Hippocampal formation (tissue), 2 donors: ENCODE measurements at places on chromosomes 7 and 10.

- DNase-seq = no peak
These were observed 482.0 kb upstream of the PCDH15 start for GRCh38 chr10:55283031-55283430.

DNA sequence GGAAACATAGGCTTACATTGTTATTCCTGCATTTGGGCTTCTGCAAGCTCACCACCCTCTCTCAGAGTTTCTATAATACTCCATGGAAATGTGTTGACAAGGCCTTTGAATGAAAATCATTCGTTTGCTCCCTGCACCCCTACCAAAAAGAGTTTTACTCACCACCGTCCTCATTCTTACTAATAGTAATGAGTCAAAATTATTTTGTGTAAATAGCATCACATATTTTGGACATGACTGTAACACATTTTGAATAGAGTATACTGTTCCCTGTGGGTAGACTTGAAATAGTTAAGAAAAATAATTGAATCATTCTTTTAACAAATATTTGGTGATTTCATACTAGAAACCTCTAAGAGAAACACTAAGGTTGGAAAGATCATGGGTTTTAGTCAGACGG, 84.6 kb downstream of the AKAP9 start:
- no peak for DNase-seq

DNA sequence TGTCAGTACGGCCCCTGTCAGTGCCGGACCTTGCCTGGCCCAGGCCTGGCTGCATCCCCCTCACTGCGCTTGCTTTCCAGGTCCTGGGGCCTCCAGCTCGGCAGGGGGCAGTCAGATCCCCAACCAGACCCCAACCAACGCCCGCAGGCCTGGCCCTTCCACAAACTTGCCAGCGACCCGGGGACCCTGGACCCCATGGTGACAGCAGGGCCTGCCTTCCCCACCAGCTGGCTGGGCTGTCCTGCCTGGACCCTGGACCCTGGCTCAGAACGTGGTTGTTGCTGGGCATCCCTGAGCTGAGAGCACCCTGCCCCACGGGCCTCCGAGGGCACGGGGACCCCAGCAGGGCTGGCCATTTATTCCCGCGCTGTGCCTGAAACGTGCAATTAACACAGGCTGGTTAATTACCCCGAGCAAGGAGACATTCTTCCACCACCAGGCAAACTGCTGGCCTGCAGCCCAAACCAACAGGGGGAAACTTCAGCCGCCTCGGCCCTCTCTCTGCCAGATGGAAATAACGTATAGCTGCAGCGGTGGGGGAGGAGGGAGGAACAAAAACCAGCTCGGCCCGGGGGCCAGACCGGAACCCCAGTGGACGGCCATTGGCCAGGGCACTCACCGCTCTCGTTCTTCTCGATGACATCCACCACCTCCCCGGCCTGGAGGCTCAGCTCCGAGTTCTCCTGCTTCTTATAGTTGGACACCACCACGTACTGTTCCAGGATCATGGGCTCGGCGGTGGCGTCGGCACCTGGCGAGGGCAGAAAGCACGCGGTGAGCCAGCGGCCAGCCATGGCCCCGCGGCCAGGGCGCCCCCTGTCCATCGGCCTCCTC, 167.1 kb downstream of the NEURL1 start:
- no peak for DNase-seq

GRCh38 chr7:80740778-80741545, 102.5 kb downstream of the CD36 start:
- DNase-seq = no peak

DNA sequence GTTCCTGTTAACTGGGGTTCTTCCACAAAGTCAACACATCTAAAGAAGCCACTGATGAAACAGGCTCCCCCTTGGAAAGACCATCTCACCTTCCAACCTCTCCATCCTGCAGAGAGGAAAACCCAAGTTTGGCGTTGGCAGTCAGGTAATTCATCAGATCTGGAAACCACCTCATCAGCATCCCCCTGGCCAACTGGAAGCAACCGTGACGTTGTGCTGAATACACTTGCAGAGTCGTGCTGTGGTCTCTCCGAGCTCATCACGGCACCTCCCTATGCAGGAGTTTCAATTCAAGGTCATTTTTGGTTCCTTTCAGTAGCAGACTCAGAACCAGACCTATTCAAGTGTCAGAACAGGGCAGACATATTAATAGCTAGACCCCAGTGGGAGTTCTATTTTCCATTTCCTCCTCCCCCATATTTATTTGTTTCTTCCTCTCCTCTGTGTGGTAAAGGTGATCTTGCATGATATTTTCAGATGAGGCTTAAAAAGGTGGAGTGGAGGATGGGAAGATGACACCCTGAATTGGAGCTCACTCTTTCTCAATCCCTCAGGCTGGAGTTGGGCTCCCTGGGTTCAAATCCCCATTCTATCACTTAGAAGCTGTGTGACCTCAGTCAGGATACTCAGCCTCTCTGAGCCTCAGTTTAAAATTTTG, 149.1 kb upstream of the ADO start:
- DNase-seq = no peak

DNA sequence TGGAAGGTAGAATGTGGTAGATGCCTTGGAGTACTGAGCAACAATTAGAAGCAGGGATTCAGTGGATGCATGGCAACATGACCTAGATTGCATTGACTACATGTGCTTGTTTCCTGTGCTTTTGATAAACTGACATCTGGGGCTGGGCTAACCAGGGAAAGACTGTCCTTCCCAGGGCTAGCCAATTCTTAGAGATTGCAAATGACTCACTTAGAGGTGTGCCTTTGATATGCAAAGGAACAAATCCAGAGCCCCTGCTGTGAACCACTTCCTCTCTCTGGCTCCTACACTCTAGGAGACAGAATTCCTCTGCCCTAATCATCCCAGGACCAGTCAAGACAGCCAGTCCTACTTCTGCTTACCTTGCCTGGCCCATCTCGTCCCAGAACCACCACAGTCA, 651.5 kb downstream of the LRMDA start:
- DNase-seq = no peak

DNA sequence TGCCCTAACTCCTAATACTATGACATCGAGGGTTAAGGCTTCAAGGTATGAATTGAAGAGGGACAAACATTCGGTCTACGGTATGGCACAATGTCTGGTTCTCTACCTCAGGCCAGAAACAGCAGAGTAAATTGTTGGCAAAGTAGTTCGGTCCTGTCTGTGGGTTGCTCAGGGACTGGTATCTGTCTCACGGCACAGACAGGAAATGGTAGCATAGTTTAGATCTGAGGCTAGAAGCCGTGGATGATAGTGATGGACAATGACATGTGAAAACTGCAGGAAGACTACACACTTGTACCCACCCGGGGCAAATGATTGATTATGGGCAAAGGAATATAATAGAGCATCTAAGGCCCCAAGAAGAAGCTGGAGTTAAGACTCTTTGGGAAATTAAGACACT, 106.2 kb downstream of the TWIST1 start:
- DNase-seq = no peak

DNA sequence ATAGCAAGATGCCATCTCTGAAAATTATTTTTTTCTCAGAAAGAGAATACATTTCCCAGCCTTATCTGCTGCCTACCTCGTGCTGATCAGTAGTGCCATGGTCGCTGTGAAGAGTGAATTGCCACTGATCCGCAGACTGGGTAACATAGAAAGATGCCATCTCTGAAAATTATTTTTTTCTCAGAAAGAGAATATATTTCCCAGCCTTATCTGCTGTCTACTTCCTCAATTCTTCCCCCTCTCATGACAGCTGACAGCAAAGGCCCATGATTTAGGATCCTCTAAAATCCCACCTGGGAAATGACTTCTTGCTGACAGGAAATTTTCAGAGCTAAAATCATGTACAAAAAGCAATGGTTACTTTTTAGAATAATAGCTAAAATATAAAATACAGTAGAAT, 92.5 kb upstream of the AHR start:
- no peak for DNase-seq

DNA sequence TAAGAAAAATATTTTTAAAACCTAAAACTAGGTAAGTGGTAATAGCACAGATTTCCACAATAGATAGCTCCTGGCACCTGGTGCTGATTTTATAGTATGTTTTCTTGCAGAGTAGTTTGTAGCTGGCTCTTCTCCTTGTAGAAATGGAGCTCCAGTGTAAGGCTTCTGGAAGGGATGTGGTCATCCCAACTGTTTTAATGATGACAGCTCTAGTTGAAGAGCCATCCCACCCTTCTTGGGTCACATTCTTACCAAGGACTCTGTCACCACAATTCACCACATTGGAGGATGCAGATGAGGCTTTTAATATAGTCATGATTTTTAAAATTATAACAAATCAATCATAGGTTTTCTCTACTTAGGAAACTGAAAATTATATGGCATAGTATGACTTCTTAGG, 31.0 kb downstream of the TES start:
- DNase-seq = no peak

DNA sequence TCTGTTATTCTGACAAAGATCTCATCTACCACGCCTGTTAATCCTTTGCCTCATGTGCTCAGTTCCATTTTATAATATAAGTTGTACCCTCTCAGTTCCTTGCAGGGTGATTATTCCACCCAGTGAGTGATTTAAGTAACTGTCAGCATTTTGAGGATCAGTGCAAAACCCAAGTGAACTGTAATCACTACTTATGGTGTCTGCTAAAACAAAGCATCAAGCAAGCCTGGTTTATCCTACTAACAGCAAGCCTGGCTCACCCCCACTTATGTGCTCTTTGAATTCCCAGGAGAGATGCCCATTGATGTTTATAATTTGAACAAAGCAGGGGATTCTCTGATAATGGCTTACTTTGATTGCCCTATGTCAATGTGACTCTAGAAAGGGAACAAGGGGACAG, 186.8 kb upstream of the LRGUK start:
- no peak for DNase-seq

- no peak for DNase-seq
These were observed 1.8 kb upstream of the CEP41 start for GRCh38 chr7:130442601-130443000.

DNA sequence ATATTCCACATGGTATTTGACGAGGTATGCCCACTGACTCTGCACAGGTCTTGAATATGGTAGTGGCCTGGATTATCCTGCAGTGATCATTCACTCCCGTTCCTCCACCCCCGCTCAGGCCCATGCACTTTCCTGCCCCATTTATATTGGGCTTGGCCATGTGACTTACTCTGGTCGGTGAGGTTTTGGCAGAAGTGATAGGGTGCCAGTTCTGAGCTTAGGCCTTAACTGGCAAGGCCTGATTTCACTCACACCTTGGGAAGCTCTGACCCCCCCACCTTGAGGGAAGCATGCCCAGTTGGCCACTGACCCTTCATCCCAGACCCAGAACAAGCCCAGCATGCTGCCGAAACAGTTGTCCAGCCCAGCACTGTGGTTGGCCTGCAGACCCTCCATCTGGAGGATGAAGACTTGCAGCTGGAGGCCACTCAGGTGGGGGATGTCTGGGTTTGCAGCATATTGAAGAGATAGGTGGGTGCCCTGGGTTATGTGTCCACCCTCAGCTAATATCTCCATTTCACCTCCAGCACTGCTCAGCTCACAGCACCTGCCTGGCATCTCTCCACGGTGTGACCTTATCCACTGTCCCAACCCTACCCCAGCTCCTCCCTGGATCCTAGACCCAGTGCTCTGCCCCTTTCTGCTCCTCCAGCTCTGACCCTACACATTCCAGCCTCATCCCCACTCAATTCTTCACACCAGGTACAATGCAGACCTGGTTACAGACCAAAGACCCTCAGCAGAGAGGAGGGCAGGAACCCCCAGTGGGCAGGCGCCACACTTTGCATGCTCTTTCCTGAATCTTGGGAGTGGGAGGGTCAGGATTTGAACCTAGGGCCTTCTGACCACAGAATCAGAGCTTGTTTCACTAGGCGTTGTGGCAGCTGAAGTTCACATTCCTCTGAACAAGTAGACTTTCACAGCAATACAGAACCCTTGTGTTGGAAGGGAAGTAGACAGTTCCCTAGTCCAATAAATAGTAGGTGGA, 138.1 kb upstream of the CHST15 start:
- DNase-seq = no peak

DNA sequence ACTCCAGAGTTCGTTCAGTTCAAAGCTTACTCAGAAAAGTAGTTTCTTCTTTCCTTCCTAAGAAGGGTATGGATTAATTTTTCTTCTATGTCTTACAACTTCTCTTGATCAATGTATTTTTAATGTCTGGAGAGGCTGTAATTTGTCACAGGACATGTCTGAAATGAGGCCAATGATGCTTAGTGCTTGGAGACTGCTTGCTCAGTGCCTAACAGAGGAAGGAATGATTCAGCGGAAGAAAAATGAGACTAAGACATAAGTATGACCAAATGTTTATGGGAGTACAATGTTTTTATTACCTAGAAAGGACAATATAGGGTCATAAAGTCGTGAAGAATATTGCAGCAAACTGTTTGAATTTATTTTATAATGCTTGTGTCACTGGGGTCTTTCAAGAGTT, 43.3 kb downstream of the GPR37 start:
- no peak for DNase-seq

GRCh38 chr7:50589364-50589763, 24.2 kb upstream of the DDC start:
- DNase-seq = no peak

GRCh38 chr10:29908962-29909361, 150.4 kb downstream of the JCAD start:
- DNase-seq = no peak

DNA sequence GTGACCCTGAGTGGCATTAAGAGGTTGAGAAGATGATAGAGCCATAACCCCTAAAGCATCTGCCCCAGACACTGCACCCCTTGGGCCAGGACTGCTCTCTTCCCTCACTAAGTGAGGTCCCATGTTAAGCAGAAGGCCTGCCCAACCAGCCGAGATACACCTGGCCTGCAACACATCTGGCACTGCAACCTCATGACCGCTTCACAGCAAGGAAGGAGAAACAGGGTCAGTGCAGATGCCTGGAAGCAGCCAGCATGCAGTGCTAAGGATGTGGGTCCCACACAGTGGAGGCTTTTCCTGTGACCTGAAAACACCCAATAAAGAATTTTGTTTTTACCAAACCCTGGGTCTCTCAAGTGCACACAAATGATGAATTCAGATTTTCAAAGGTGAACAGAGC, 7.4 kb downstream of the NOD1 start:
- DNase-seq = no peak

GRCh38 chr10:117136391-117136975, 1.6 kb downstream of the VAX1 start:
- DNase-seq = no peak

- no peak for DNase-seq
These were observed 303.5 kb downstream of the OTUD1 start for GRCh38 chr10:23742368-23742767.

GRCh38 chr7:12130609-12131008, 80.5 kb upstream of the TMEM106B start:
- no peak for DNase-seq

GRCh38 chr7:300048-300447, 10.1 kb downstream of the FOXL3 start:
- DNase-seq = no peak

DNA sequence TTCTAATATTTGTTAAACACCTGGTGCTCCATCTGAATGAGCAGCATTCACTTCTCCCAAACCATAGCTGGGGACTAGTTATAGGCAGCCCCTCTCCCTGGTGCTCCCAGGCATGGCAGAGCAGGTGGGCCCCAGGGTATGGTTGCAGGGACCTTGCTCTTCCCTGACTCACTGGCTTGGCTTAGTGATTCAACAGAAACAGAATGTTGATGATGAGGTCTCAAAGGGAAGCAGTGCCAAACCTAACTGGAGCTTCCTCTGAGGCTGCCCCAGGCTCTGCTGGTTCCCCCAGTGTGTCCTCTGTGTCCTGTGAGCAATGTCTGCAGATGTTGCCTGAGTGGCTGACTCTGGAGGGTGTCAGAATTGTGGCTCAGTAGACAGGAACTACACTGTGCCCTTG, 3.7 kb downstream of the GPR26 start:
- no peak for DNase-seq

- DNase-seq = no peak
These were observed 189.1 kb downstream of the LRRTM3 start for GRCh38 chr10:67114945-67115344.

GRCh38 chr7:148696787-148697186, 1.9 kb upstream of the CUL1 start:
- no peak for DNase-seq
